ENCODE measurements at places on chromosomes 1 and 21. TPM values are rescaled to one million over a fixed set of nuclear protein-coding genes. Genes with fewer than 3 reads are reported as not detected.

MFN2 gene
- 52.2 TPM for total RNA-seq

GNAT2 gene
- not detected for total RNA-seq

GRCh38 chr1:113018911-113019310 lies 54.1 kb upstream of the LRIG2 start:
- DNase-seq: no peak

CD34 gene
- 0.76 TPM for total RNA-seq

DNA sequence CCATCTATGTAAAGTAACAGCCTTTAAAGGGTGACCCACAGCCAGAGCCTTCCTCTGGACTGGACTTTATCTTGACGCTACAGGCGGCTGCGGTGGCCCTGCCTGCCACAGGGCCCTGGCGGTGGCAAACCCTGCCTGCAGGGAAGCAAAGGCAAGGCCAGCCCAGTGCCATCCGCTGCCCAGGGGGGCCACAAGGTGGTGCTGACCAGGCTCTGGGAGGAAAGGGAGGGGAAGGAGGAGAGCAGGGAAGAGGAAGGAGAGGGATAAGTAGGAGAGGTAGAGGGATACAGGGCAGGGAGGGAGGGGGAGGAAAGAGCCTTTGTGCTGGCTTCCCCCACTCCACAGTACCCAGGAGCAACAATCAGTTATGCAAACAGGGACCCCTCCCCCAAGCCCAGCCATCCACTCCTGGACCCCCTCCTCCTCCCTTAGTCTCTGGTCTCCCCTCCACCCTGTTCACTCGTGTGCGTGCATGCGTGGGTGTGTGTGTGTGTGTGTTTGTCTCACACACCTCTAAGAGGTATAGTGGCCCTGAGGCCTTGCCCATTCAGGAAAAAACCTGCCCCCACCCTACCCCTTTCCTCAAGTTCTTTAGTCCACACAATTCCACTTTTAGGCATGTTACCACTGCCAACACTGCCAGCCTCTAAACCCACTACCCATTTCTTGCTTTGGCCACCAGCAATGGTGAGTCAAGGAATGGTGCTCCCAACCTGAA lies 30.3 kb downstream of the SSBP3 start:
- DNase-seq: no peak

- DNase-seq: no peak
Observed at GRCh38 chr1:171663854-171664575, 11.5 kb upstream of the MYOC start.

AMY1B gene
- total RNA-seq: not detected

DYNLT5 gene
- not detected for total RNA-seq

- no peak for DNase-seq
Observed at GRCh38 chr1:36624466-36624865, 141.8 kb upstream of the CSF3R start.

DNA sequence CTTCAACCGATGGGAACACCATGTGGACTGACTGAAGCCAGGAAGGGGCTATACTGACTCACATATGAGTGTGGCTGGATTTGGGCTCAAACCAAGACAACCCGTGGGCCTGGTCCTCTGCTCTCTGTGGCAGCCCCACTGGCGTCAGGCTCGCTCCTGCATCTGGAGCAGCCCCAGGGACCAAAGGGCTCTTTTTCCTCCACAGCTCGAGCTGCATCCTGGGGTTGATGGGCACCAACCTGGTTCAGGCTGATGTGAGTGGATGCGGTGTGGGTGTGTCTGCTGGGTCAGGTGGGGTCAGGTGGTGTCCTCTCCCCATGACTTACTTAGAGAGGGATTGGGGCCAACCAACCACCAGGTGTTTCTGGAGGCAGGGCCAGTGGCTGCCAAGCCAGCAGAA lies 303.0 kb upstream of the AJAP1 start:
- no peak for DNase-seq

TRIM58 gene
- not detected for total RNA-seq

DNA sequence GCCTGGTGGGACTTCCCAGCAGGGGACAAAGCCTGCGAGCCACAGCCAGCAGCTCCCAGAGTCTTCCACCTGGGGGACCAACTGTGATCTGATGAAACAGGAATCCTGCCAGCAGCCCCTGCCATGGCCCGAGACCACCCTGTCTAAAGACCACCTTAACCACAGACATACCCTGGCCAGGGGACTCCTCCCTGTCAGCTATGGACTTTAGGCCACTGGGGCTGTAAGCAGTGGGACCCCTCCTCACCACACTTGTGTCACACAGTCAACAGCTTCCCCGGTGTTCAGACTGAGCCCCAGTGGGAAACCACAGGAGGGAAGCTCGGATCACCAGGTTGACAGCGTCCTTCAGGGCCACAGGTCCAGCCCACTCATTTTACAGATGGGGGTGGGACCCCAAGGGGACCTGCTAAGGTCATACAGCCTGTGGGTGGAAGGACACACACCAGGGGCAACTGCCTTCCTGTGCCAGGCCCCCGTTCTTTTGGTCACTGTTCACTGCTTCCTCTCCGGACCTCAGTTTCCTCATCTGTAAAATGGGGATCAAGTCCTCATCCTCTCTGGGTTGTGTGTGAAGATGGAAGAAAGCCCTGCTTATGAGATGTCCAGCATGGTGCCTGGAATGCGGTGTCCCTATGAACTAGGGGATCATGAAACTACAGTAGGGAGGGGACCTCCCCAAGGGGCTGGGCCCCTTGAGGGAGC lies 11.4 kb downstream of the EPHA2 start:
- DNase-seq: peak; percentile 42

- DNase-seq: no peak
Observed at GRCh38 chr21:40610345-40610744, 236.6 kb downstream of the DSCAM start.

- no peak for DNase-seq
Observed at GRCh38 chr1:55578646-55579045, 363.5 kb upstream of the USP24 start.

DNA sequence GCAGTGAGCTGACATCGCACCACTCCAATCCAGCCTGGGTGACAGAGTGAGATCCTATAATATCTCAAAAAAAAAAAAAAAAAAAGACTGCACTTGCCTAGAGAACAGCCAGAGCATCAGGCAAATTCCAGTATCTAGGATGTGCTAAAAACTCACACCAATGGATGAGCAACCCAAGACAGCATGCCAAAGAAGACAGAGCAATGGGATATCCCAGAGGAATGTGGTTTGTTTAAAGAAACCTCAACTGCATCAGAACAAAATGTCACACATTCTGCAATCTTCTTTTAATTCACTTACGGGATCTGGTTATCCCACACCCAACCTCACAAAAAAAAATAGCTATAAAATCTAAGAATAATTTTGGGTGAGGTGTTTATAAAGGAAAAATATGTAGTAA lies 7.3 kb downstream of the KCNH1 start:
- no peak for DNase-seq

- no peak for DNase-seq
Observed at GRCh38 chr1:65113298-65113697, 34.7 kb upstream of the AK4 start.

GRCh38 chr1:50735443-50735842 lies 224.6 kb downstream of the FAF1 start:
- DNase-seq: no peak

- DNase-seq: no peak
Observed at GRCh38 chr1:207316141-207316540, 5.3 kb upstream of the CD55 start.

- DNase-seq: no peak
Observed at GRCh38 chr1:26282401-26282918, 2.6 kb downstream of the SH3BGRL3 start.

DNA sequence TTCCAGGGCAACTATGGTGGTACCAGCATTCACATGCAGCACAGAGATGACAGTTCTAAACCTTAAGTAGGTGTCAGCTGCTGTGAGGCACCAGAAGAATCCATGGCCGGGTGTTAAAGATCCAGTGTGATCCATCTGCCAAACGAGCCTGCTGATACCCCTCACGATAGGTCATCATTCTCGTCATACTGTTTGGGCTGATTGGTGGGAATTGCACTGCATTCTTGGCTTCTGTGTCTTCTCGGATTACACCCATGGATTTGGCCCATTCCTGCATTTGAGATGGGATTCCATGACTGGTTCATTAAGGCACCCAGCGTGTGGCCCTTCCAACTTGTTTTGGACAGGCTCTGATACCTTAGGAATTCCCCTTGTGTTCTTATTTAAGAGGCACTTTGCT lies 55.2 kb downstream of the ST6GALNAC3 start:
- DNase-seq: no peak

DNA sequence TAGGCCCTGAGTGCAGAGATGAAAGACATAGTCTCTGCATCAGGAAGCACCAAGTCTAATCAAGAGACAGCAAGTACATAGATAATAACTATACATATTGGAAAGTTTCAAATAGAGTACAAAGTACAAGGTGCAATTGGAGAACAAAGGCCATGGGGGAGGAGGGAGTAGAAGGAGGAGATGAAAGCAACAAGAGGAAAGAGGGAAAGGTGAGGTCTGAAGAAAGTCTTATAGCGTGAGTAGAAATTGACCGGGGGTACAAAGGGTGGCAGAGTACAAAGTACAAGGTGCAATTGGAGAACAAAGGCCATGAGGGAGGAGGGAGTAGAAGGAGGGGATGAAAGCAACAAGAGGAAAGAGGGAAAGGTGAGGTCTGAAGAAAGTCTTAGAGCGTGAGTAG lies 244.2 kb upstream of the JUN start:
- DNase-seq: no peak

RPE65 gene
- total RNA-seq: not detected

GRCh38 chr1:82318265-82318664 lies 517.5 kb downstream of the ADGRL2 start:
- DNase-seq: no peak

DNA sequence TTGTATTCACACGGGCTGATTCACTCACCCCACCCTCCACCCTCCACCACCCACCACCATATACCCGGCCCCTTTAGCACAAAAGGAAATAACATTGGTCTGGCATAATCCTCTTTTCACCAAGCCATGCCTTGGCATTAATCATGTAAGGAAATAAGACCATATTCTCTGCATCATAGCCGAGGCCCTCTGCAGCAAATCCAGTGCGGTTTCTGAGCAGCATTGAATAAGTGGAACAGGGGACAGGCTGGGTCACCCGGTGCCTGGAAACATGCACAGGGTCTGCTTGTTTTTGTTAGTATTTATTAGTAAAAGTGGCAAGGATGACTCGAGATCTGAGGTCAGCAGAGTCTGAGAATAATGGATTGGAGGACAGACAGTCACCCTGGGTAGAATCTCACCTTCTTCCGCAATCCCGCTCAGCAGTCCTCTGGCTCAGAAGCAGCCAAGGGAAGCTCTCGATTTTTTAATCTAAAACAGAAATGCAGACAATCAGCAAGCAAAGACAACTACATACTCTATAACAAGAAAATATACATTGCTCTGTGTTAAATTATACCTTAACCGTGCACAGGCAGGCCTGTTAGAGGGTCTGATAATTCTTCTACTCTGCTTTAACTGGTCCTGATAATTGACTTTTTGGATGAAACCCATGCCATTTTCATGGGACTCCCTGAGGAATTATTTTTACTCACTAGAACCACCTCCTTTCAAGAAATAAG lies 52.4 kb upstream of the CDC42BPA start:
- no peak for DNase-seq

- DNase-seq: no peak
Observed at GRCh38 chr1:18597160-18598042, 33.2 kb upstream of the PAX7 start.

CRYBG2 gene
- 0.02 TPM for total RNA-seq

DNA sequence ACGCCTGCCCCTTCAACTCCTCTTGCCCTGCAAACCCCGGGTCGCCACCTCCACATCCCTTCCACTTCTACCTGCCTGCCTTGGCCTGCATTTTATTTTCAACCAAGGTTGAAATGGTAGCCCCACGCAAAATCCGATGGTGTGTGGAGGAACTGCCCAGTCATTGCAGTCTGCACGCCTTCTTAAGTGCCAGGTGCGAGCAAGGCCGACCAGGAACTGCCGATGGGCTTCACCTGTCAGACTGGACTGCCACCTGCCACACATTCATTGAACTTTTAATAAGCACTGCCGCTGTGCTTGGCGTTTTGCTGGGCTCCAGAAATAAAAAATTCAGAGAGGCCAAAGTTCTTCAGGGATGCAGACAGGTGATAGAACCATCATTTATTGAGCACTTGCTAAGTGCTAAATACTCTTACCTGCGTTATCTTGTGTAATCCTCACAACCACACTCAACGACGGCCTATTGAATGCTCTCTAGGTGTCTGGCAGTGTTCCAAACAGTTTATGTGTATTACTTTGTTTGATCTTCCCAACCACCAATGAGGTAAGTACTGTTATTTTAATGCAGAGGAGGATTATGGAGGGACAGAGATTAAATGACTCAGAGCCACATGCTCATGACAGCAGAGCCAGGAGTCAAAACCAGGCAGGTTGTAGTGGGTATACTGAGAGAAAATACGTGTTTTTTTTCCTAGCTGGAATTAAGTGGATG lies 36.2 kb downstream of the CACHD1 start:
- DNase-seq: peak; percentile 64

NHLH1 gene
- total RNA-seq: not detected

GJA8 gene
- not detected for total RNA-seq

ATF3 gene
- 0.86 TPM for total RNA-seq

TMEM125 gene
- total RNA-seq: not detected

GPR157 gene
- total RNA-seq: 2.3 TPM

- DNase-seq: no peak
Observed at GRCh38 chr1:201074018-201074417, 38.2 kb downstream of the CACNA1S start.

DNA sequence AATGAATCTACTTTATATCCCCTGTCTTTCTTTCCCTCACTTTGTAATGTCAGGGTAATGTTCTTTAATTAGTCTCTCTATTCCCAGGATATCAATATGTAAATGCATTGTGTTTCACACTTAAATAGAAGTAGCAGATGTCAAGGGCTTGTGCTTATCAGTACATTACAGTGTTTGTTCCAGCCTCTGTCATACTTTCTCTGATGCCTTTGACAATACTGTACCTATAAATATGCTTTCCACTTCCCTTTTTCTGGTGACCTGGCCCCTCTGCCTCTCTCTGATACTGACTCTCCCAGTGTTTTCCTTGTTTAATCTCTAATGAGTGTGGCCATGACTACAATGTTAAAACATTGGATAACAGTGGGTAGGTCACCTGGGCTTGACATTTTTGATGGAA lies 862.0 kb upstream of the NEGR1 start:
- no peak for DNase-seq

CD52 gene
- total RNA-seq: not detected

- no peak for DNase-seq
Observed at GRCh38 chr1:167898578-167899222, 15.2 kb downstream of the ADCY10 start.

DNA sequence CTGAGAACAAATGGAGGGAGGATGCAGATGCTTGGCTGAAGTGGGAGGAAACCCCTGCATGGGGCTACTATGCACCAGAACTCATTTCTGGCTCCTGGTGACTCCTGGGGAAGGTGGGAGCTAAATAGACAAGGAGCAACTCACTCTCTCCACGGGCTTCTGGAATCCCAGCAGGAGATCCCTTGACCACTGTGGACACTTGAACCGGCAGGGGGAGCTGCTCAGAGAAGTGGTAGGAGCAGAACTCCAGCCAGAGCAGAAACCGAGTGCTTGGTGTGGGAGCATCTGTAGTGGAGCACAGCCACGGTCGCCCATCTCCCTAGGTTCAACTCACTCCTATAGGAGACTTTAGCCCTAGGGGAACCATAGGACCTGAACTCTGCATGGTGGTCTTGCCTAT lies 205.6 kb upstream of the GJB5 start:
- DNase-seq: no peak

Data from A172 (cell line).